IMR-90 (cell line): ENCODE measurements at places on chromosomes 5 and 9. TPM values are rescaled to one million over a fixed set of nuclear protein-coding genes. Genes with fewer than 3 reads are reported as not detected.
A peak's percentile ranks its signal among the peaks of the same experiment; 100 is the strongest.

Gene GMCL2
- not detected in 2 replicates for total RNA-seq

Gene DNLZ
- total RNA-seq, result 2.0 and 6.1 TPM in 2 replicates

Gene RANBP17
- total RNA-seq, result 29.0 and 29.7 TPM in 2 replicates

Gene STC2
- 87.5 and 259 TPM in 2 replicates for total RNA-seq

- no peak for DNase-seq
- peaks cover 4% of the 10 kb centered on the region for H3K36me3 ChIP-seq
- peaks cover 11% of the 10 kb centered on the region for H3K4me1 ChIP-seq
Observed at GRCh38 chr5:57199866-57200265, 26.0 kb downstream of the GPBP1 start.

GRCh38 chr5:103891151-103891550, 328.6 kb upstream of the NUDT12 start:
- no peaks in the 10 kb centered on the region for H3K27me3 ChIP-seq
- no peak for DNase-seq
- H3K36me3 ChIP-seq, result no peaks in the 10 kb centered on the region
- H3K4me1 ChIP-seq, result no peaks in the 10 kb centered on the region

DNA sequence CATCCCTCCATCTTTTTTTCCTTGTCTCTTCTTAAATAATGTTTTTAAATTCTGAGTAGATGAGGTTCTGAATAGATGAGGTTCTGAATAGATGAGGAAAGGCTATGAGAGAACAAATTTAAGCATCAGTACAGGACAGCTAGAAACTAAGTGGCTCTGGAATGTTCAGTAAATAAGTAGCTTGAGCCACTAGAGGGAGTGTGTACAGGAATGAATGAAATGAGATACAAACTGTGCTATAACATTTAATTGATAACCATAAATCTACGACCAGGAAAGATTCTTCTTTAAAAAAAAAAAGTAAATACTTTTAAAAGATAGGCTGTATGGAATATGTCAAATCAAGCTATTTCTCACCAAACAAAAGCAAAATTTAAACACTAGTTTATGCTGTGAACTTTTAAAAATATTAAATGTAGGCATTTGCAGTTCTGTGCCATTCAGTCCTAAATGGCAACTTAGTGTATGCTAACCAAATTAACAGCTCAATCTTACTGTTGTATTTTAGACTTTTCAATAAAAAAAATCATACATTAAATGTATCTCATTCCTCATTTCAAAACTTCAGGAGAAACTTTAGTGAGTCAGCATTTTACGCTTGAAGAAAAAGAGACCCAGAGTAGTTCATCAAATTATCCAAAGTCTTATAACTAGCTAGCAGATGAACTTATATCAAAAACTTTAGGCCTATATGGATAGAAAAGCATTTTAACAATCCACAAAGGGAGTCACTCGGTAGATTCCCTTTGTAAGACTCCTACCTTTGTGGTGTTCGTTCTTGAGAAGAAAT, 70.4 kb upstream of the SNX2 start:
- no peaks in the 10 kb centered on the region for H3K4me1 ChIP-seq
- H3K4me3 ChIP-seq, result no peak overlapping the region
- DNase-seq, result peak; percentile 67
- H3K36me3 ChIP-seq, result no peaks in the 10 kb centered on the region
- H3K27me3 ChIP-seq, result peaks cover 2% of the 10 kb centered on the region; the same call in 1 of the 2 replicates
